Fibroblast of mammary gland (primary cell): ENCODE measurements at places on chromosomes 7 and 10.
A peak's percentile ranks its signal among the peaks of the same experiment; 100 is the strongest.

DNA sequence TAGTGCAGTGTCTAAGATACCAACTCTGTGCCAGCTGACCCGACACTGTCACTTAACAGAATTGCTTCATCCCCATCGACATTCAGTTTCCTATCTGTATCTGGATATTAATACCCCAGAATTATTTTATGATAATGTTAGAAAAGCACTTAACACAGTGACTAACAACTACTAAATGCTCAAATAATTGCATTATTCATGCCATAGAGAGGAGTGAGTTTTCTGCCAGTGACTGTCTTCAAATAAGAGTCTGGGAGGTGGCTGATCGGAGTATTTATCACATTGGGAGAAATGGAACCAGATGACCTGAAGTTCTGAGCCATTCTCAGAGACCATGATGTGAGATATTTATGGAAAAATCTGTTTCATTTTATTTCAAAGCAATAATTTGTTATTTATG, 65.7 kb downstream of the NHLRC2 start:
- no peak for DNase-seq

- DNase-seq, result no peak
Observed at GRCh38 chr7:75843613-75844116, 30.1 kb upstream of the CCL24 start.

- no peak for DNase-seq
Observed at GRCh38 chr7:78396210-78396609, 597.6 kb downstream of the PHTF2 start.

GRCh38 chr7:76343294-76343930, 15.4 kb downstream of the YWHAG start:
- peak; percentile 71 for DNase-seq

- DNase-seq, result no peak
Observed at GRCh38 chr7:70596598-70596913, 535.4 kb upstream of the GALNT17 start.

GRCh38 chr10:80655898-80656297, 118.2 kb downstream of the SH2D4B start:
- DNase-seq, result no peak

- DNase-seq, result no peak
Observed at GRCh38 chr7:106370542-106370941, 85.8 kb upstream of the NAMPT start.

GRCh38 chr10:86362129-86362527, 4.5 kb downstream of the GRID1 start:
- no peak for DNase-seq

- no peak for DNase-seq
Observed at GRCh38 chr10:127745861-127746260, 8.9 kb downstream of the FOXI2 start.

DNA sequence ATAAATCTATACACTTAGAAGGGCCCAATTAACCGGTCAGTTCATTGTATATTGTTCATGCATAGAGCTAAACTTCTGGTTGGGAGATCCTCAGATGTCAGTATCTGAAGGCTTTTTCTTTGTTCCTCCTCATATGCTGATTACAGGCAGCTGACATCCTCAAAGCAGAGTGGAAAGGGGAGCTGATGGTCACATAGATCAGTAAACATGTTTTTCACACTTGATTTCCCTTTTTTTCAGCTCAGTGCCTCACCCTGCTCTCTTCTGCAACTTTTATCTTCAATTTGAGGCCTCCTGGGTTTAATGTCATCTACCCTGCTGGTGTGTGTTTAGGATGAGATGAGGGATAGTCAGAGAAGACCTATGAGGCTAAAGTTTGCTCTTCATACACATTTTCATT, 297.9 kb upstream of the FZD1 start:
- no peak for DNase-seq

- no peak for DNase-seq
Observed at GRCh38 chr7:69192134-69192533, 406.1 kb upstream of the AUTS2 start.

DNA sequence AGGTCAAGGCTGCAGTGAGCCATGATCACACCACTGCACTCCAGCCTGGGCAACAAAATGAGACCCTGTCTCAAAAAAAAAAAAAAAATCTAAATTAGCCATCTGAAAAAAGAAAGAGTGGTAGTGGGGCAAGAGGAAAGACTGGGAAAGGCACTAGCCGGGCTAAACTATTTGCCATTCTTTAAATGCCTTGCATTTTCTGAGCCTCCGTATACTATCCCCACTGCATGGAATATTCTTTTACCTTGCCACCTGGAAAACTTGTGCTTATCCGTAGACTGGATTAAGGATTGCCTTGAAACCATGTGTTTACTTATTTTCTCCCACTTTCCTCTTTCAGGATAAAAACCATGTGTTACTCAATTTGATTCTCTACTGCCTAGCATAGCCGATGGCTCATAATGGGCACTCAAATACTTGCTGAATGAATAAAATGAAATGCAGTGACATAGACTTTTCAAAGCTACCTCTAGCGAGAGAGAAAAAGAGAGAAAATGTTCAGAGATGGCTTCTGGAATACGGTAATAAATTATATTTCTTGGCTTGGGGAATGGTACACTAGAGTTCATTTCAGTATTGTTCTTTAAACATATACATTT, 30.6 kb downstream of the HYCC1 start:
- DNase-seq, result peak; percentile 43

GRCh38 chr7:129423700-129424410, 10.4 kb upstream of the STRIP2 start:
- DNase-seq, result peak; percentile 23

DNA sequence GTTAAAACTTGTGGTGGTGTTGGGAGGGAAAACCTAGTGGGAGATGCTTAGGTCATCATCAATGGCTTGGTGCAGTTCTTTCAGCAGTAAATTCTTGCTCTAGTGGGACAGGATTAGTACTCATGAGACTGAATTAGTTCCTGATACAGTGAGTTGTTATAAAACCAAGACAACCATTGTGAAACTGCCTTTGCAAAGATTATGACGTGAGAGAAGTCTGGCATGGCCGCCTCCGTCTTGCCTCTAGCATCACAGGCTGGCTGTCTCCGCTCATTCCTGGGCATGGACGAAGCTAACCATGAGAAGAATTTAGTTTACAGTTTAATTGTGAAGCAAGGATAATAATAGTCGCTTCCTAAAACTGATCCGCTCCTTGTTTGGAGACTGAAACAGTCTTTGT, 186.4 kb downstream of the KIF20B start:
- peak; percentile 18 for DNase-seq

DNA sequence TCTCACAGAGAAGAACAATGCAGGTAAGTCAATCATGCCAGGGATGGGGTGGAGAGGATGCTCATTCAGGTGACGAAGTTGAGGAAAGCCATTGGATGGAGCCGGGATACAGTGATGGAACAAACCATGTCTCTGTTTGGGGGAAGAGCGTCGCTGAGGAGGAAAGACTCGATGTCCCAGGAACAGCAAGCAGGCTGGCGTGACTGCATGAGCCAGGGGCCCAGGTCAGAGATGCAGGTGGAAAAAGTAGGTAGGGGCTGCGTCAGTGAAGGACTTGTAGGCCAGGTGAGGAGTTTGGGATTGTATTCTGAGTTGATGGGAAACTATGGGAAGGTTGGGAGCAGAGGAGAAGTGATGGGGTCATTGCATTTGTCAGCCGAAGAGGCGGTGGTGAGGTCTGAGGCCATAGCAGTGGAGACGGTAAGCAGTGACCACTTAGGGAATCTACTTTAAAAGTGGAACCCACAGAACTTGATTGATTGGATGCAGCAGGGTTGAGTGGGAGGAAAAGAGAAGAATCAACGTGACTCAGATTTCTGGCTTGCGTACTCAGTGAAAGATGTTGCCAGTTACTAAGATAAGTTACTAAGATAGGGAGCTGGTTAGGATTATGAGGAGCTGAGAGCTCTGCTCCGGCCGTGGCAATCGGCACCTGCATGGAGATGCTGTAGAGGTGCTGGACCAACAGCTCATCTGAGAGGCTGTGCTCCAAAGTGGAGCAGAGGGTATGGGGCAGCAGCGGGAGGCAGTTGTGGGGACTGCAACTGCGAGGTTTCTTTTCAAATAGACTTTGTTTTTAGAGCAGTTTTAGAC, 12.5 kb upstream of the IL2RA start:
- peak; percentile 87 for DNase-seq

DNA sequence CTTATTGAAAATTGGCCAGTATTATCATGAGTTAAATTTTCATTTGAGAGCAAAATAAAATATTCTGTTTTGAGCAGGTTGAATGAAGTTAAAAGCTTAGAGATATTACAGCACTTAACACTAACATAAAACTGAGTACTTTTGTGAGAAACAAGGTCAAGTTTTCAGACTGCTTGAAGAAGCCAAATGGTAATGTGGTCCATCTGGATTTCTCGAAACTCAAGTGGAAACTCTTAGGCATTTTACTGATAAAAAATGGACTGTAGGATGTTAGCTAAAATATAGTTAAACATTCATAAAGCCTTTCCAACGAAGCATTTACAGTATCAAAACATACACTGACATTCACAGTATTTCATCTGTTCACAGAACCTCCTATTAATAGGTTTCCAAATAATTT, 528.1 kb upstream of the SEMA3D start:
- DNase-seq, result no peak

GRCh38 chr10:62915158-62915557, 99.0 kb upstream of the EGR2 start:
- DNase-seq, result no peak

GRCh38 chr10:77037735-77038403, 599.7 kb downstream of the KCNMA1 start:
- no peak for DNase-seq

- no peak for DNase-seq
Observed at GRCh38 chr7:50591480-50592438, 26.6 kb upstream of the DDC start.

DNA sequence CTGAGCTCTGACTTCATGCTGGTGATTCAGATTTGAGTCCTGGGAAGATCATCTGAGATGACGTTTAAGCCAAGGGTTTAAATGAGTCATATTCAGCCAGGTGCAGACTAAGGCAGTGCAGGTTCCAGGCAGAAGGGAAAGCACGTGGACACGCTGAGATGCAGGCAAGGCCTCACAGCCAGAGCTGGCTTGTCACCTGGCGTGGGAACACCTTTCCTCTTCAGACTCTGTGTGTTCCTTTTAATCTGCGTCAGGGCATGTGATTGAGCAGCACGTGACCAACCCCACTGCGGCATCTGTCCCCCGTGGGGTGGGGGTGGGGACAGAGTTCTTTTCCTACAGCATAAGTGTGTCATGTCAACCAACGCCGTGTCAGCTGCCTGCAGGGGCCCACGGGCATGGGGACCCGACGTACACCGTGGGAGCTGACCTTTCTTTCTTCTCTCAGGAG, 10.7 kb upstream of the IDI2 start:
- peak; percentile 84 for DNase-seq

GRCh38 chr10:47146572-47146971, 153.4 kb upstream of the GDF10 start:
- DNase-seq, result no peak

- peak; percentile 63 for DNase-seq
Observed at GRCh38 chr10:132329565-132330485, 2.2 kb upstream of the LRRC27 start.
